ENCODE measurements at places on chromosomes 13 and 19.
A peak's percentile ranks its signal among the peaks of the same experiment; 100 is the strongest.

- DNase-seq, result no peak
These were observed 70.6 kb upstream of the MEDAG start for GRCh38 chr13:30835442-30835841.

- DNase-seq, result peak; percentile 86
These were observed 91.6 kb downstream of the GNG7 start for GRCh38 chr19:2610637-2611482.

DNA sequence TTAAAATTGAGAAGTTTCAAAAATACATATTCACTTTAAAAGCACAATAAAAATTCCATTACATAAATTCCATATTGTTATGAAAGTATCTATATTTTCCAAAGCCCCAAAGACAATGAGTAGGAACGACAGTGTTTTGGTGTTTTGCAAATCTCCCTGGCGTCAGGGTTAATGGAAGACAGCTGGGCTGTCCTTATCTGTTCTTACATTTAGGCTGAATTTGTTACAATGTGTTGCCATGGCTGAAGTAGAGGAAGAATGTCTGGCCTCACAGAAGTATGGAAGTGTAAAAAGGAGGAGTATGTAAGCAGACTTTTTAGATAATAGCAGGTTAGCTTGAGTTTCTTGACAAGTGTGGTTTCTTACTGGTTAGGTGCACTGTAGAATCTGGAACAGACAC is 124.4 kb upstream of the SPATA13 start:
- no peak for DNase-seq

DNA sequence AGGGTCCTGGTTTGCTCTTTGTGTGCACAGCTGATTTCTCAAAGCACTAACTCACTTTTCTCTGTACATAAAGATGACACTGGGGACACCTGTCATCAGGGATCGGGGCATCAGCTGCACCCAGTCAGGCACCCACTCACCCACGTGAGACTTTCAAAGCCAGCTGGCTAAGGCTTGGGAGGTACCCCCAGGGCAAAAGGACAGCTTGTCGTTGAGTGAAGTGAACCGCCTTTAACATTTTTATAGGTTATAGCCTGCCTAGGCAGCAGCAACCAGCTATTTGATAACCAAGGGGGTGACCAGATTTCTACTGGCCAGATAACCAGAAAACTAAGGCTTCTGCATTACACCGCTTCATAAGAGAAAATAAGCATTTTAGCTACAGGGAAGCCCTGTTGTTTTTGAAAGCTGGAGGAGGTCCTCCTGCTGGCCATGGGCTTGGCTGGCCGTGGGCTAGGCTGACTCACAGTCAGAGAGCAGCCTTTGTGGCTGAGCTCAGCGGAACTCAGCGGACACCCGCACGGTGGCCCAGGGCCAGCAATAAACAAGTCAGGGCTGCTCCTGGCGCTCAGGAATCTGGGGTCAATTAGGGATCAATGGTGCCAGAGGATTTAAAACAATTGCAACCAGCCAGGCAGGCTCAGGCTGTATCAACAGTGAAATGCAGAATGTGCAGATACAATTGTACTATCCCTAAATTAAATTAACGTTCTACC is 57.1 kb downstream of the ALOX5AP start:
- DNase-seq, result no peak

GRCh38 chr13:94595001-94595949 is 677 bp downstream of the TGDS start:
- no peak for DNase-seq

DNA sequence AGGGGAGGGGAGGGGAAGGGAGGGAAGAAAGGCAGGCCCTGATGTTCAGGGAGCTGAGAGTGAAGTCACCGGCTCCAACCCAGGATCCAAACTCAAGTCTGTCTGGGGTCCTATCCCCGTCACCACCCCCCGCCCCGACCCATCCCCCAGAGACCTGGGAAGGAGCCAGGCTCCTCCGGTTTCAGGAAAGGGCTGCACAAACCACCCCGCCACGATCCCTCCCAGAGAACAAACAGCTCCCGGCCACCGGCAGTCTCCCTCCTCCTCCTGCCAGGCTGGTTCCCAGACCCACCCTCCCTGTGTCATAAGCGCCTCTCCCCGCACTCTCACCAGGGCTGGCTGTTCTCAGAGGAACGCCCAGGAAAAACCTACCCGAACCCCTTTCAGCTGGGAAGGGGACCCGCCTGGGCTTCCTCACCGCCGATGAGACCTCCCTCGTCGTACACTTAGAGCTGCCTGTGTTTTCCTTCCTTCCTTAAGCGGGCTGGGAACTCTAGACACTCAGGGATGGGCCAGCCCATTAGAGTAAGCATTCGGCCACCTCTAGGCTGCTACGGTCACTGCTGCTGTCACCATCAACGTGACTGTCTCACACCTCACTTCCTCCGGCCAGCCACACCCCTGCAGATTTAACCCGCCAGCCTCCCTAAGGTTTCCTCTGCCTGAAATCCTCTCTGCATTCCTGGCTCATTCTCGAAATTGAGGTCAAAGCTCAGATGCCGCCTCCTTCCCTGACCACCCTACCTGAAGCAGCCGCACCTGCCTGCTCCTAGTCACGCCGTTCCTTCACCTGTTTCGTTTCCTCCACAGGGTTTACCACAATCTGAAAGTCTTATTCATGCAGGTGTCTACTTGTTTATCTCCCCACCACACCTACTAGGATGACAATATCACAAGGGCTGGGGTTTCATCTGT is 6.3 kb upstream of the RDH13 start:
- no peak for DNase-seq

- peak; percentile 56 for DNase-seq
These were observed at the start of gene USP12 for GRCh38 chr13:27171244-27171826. TSS of gene USP12 (minus strand) at chr13:27171811. CDS start at chr13:27171639, 172 bp downstream.

- DNase-seq, result no peak
These were observed 213.3 kb downstream of the OLFM4 start for GRCh38 chr13:53241891-53242348.

DNA sequence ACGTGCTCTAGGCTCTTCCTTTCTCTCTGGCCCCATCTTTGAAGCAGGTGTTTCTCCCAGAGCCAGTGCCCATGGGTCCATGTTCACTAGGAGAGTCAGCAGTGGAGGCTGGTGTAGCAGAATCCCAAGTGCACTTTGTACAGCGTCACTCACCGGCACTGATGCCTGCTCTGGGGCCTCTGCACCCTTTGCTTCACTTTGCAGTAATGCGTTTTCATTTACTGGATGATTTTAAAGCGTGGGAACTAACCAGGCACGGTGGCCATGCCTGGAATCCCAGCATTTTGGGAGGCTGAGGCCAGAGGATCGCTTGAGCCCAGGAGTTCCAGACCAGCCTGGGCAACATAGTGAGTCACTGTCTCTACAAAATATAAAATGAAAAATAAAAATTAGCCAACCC is 30.7 kb downstream of the SLC25A42 start:
- DNase-seq, result no peak

DNA sequence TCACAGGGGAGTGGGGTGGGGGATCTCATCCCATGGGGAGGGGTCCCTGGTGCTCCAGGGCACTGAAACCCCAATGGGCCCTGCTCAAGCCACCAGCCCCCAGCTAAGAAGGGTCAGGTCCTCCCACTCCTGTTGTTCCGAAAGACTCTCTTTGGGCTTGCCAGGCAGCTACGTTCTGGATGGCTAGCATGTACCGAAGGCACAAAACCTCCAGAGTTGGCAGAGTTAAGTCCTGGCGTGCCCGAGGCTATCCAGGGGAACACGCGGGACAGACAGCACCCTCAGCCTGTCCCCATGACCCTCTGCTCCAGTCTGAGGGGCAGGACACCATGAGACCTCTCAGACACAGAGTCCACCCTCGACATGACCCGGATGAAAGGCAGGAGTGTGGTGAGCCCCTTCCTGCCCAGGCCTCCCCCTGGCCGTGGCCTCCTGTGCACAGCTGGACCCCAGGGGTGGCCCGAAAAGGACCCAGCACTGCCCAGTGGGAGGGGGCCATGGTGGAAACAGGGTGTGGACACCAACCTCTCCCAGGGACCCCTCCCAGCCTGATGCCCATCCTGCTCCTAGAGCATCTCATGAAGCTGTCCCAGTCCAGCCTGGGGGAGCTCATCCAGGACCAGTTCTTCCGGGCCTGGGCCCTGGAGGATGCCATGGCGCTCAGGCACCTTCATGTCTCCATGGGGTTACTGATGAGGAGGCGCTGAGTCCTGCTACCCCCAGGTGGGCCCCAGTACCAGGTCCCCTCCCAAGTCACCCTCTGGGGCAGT is 53.0 kb upstream of the TPM4 start:
- no peak for DNase-seq

DNA sequence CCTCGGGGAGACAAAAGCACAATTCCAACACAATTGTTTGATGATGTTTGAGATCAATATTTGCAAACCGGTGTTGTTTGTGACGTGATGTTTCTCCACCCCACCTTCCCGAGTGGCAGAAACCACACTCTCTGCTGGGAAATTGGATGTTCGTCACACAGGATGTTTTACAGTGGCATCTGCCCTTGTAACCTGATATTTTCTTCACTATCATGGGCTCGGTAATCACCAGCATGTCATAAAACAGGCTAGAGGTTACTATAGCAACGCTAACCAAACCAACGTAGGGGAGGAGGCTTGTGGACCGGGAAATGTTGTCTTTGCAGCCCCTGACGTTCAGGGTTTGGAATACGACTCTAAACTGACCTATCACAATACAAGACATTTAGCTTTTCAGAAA is 454.5 kb downstream of the IRS2 start:
- DNase-seq, result no peak

DNA sequence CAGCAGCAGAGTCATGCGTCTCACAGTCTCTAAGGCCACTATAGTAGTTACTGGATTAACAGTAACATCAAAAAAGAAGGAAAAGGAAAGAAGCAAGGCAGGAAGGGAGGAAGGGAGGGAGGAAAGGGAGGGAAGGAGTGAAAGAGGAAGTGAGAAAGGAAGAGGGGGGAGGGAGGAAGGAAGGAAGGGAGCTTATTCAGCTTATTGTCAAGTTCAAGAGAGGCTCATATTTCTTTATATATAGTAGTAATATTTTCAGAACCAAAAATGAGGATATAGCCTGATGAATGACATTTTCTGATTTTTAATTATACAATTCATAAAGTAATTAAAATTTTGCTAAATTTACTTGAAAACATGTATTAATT is 17.7 kb upstream of the RUBCNL start:
- DNase-seq, result no peak

DNA sequence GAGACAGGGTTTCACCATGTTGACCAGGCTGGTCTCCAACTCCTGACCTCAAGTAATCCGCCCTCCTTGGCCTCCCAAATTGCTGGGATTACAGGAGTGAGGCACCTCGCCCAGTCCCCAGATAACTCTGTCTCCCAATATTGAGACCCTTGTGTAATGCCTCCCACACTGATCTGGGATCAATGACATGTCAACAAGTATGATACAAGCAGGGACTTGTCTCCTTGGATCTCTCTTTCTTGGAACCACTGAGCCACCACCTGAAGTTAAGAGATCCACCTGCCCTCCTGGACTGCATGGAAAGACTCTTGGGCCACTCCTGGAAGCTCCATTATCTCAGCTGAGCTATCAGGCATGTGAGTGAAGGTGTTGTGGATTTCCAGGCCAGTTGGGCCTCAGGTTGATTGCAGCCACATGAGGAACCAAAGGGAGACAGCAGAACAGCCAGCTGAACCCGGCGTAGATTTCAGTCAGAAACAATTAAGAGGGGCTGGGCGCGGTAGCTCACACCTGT is 15.1 kb downstream of the NFKBID start:
- no peak for DNase-seq

DNA sequence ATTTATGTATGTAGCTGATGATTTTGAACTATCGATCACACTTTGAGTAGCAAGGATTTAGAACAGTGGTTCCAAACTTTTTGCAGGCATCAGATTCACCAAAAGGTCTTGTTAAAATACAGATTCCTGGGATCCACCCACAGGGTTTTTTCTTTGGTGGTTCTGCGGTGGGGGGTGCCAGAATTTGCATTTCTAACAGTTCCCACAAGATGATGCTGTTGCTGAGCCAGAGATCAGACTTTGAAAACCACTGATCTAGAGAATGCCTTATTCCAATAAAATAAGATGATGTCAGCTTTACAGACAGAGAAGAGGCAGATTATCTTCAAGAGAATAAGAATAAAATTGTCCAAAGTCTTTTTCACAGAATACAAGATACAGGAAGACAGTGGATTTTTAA is 80.9 kb upstream of the SHISA2 start:
- DNase-seq, result no peak

DNA sequence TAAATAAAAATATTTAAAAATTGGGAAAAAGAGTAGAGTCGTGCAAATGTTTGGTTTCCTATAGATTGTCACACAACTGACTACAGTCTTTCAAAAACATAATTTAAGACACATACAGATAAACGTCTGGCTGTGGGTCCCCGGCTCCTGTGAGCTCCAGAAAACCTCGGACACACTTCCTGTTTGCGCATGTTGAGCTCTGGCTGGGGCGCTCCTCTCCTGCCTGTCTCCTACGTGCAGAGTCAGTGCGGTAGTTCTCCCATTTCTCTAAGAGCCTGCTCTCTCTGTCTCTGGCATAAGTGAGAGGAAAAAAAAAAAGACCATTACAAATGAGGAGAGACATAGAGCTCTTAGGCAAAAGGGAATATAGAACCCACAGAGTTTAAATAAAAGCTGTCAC is 128.2 kb upstream of the OBI1 start:
- DNase-seq, result no peak

- no peak for DNase-seq
These were observed 68.8 kb downstream of the OXGR1 start for GRCh38 chr13:96925477-96925876.

GRCh38 chr13:42478531-42479156 is 95.3 kb upstream of the TNFSF11 start:
- DNase-seq, result no peak

DNA sequence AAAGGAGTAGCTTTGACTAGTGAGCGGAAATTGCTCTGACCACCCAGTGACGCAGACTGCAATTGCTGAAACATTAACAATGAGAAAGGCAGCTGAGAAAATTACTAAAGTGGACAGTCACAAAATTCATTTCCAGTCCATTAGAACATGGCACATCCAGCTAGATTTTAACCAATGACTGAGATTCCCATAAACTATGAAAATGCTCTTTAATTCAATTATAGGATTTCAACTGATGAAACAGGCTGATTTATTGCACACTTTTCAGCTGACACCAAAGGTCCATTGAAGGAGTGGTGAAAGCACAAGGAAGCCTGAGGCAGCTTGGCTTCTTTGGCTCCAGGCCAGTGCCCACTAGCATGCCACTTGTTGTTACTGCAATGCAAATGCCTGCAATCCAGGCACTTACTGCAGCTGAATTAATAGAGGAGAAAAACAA is 933.4 kb downstream of the SLITRK6 start:
- no peak for DNase-seq

DNA sequence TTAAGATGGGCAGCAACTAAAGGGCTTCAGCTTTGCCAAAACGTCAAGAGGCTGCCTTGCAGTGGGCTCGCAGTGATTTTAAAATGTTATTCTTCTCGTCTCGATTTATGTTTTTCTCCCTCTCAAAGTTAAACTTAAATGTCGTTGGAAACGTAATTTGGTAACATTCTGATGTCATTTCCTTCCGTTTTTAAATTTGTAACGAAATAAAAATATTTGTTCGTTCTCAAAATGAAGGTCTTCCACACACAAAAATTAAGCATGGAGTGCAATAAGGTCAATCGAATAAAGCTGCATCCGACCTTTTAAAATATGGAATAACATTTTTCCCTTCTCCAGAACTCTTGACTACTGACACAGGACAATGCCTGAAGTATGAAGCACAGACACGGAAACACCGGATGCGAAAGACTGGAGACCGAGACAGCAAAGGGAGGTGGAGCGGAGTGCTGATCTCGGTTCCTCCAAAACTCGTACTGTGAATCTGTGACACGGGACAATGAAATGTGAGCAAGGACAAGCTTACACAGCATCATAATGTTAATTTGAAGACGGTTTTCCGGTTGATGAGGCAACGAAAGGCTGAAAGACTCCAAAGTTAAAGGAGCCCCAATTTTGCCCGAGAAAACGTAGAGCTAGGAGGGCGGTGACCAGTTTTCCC is 850 bp downstream of the MTMR6 start:
- no peak for DNase-seq

- DNase-seq, result no peak
These were observed 22.3 kb upstream of the LILRA2 start for GRCh38 chr19:54551293-54551692.

Measured in activated naive CD4-positive, alpha-beta T cell (primary cell).